ENCODE measurements at places on chromosomes 16 and 17.
A peak's percentile ranks its signal among the peaks of the same experiment; 100 is the strongest.

- no peak for DNase-seq
These were observed 24.5 kb downstream of the NPLOC4 start for GRCh38 chr17:81612172-81612970.

- DNase-seq = peak; percentile 85
These were observed 264.2 kb downstream of the SEC14L1 start for GRCh38 chr17:77404812-77405581.

GRCh38 chr16:9134739-9135138 lies 43.3 kb downstream of the HAPSTR1 start:
- peak; percentile 52 for DNase-seq

DNA sequence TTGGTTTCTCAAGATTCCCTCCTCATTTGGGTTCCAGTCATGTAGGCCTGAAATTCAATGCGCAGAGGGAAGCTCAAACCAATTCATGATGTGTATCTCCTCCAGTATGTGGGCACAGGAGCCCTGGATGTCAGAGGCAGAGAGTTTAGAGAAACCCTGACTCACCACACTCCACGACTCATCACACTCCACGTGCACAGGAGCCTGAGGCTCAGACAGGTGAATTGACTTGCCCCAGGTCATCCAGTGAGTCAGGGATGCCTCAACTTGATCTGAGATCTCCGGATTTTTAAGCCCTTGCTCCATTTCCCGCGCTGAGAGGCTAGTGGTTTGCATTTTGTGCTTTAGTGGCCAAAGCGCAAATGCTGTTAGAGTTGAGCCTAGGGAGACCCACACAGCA lies 183.9 kb downstream of the HAPSTR1 start:
- DNase-seq = no peak

- DNase-seq = no peak
These were observed 18.3 kb downstream of the COX11 start for GRCh38 chr17:54950116-54950515.

DNA sequence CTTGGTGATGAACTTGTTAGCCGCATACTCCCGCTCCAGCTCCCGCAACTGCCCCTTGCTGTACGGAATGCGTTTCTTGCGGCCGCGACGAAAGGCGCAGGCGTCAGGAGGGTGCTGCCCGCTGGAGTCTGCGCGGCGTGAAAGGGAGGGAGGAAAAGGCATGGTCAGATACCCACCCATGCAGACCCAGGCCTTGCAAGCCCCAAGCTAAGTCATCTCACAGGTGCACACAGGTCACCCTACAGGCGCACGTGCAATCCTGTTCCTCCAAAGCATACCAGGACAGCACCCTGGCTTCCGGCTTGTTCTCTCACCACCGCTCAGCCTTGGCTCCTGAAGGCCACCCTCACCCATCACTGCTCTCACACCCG lies 1.6 kb downstream of the HOXB13 start:
- no peak for DNase-seq

DNA sequence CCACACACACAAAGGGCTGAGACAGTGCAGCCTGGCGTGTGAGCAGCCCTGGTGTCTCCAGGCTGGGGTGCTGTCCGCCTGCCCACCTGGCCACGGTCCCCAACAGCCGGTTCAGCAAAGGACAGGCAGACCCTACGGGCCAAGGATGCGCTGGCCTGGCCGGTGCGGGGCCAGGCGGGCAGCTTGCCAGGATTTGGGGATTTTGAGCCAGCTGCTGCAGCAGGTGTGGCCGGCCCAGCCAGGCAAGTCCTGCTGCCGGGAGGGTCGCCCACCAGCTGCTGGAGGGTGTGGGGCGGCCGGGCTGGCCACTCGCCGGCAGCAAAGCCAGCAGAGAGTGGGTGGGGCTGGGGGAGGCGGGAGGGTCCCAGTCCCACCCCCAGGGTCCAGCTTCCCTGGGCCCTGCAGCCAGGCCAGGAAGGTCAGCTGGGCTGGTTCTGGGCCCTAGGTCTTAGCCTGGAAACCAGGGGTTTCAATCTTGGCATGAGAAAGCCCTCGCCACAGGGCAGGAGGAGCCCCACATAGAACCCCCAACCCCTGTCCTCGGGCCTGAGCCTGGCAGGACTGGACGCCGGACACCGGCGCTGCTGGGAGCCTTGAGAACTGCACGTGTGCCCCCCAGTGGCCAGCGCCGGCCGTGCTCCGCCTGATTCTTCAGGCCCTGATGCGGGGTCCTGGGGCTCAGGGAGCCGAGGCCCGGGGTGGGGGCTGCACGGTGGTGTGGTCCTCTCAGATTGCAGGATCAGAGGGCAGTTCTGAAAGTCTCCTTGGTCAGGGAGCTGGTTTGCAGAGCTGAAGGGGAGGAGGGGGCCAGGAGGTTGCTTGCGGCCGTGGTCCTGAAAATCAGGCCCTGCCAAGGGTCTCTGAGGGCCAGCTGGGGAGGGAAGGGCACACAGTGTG lies 17.6 kb upstream of the SSTR5 start:
- no peak for DNase-seq

DNA sequence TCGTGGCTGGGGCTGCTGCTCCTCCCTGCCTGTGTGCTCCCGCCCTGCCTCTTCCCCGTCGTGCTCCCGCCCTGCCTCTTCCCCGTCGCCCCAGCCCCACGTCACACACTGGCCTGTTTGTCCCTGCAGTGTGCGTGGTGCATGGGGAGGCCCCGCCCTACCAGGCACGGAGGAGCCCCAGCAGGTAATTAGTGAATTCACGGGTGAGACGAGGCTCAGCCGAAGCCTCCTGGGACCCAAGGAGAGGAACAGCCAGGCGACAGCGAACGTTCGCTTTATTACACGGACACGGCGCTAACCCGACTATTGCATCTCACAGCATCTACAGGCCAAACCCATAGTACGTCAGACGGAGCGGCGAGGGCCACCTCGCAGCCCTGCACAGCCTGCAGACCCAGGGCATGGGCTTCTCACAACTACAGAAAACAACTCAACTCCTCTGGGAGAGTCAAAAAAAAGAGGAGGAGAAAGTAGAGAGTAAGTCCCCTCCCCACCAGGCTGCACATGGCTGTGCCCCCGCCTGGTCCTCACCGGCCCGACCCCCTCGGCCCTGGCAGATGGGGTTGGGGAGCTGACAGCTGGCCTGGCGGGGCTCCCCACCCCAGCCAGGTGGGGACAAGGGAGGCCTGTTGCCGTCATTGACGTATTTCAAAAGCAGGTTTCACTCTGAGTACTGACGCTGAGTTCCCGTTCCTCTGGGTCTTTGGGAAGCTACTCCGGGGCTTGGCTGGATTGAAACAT lies 4.3 kb upstream of the PABPN1L start:
- peak; percentile 29 for DNase-seq

DNA sequence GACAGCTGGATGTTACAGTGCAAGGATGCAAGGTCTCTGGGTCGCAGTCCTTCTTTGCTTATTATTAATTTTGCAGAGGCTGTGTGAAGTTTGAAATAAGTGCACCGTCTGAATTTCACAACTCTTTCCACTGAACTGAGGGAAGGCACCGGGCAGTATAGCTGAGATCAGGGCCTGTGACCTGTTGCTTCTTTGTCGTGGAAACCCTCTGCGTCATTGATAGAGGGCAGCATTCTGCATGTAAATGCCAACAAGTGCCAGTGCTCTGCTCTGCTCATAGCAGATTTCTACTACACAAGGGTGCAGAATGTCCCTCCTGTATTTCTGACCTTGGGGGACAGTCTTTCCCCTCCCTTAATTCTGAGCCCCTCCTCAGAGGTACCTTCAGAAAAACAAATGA lies 26.0 kb downstream of the CD300LF start:
- DNase-seq = no peak

- no peak for DNase-seq
These were observed 113.0 kb downstream of the LITAF start for GRCh38 chr16:11473728-11474127.

DNA sequence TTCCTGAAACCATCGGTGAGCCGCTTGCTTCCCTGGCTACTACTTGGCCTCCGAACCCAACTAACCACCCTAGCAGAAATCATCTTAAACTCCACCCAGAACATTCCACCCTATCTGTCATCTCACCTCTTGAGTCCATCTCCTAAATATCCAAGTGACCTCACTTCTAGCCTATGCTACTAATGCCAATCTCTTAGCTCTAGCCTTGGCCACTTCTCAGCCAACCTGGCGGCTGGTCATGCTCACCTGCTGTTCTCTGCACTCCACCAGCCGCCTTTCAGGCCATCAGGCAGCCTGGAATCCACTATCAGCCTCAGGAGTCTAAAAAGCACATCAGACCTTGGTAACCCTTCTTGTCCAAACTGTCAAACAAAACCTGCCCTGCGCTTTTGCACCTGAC lies 11.9 kb upstream of the CYTH1 start:
- DNase-seq = no peak

GRCh38 chr17:69485901-69486643 lies 71.6 kb downstream of the MAP2K6 start:
- DNase-seq = no peak

GRCh38 chr17:8255499-8255898 lies 6.4 kb downstream of the PFAS start:
- no peak for DNase-seq

- DNase-seq = no peak
These were observed at the start of gene IRX3 for GRCh38 chr16:54286366-54287130. Gene IRX3, minus strand, starts transcription at chr16:54286787. Its CDS starts 737 bp downstream, at chr16:54286050.

DNA sequence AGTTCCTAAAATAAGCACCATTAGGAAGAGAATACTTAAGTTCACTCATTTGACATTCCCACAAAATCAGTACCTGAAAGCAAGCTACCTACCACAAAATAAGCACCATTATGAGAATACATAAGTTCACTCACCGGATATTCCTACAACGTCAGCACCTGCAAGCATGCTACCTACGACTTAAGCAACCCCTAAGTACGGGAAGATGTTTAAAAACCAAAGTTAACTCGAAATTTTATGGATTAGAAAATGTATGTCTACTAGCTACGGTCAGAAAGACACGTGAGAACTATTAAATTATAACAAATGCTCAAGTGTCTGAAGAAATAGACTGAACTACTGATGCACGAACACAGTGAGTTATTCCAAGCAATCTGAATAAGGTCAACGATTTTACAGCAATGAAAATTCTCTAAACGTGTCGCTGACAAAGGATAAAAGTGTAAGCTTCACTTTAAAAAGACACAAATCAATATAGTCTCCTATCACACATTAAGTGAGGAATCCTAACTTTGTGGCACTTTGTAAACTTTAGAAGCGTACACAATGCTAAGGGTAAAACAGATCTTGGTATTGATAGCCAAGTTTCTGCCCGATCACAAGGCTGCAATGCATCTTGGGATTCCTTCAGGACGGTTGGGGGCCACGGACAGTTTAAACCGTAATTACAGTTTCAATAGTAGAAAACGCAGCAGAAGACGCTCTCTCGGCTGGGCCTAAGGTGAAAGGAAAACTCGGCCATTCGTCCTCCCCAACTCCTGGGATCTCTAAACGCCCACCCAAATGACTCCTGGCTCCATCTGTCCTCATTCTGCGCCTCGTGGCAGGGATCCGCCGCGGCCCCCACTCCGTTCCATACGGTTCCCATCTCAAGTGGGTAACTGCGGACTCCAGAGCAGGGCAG lies 1.3 kb downstream of the GSPT1 start:
- no peak for DNase-seq

DNA sequence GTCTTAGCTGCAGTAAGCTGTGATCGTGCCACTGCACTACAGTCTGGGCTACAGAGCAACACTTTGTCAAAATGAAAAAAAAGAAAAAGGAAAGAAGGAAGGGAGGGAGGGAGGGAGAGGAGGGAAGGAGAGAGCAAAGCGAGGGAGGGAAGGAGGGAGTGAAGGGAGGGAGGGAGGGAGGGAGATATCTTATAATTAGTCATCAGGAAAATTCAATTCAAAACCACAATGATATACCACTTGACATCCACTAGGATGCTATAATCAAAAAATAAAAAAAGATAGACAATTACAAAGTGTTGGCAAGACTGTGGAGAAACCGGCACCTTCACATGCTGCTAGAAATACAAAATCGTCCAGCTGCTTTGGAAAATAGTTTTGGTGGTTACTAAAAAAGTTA lies 93.8 kb downstream of the CDC27 start:
- no peak for DNase-seq

GRCh38 chr16:52553322-52553721 lies 6.4 kb upstream of the TOX3 start:
- no peak for DNase-seq

- DNase-seq = no peak
These were observed 375.0 kb upstream of the RBFOX1 start for GRCh38 chr16:6957681-6958080.

DNA sequence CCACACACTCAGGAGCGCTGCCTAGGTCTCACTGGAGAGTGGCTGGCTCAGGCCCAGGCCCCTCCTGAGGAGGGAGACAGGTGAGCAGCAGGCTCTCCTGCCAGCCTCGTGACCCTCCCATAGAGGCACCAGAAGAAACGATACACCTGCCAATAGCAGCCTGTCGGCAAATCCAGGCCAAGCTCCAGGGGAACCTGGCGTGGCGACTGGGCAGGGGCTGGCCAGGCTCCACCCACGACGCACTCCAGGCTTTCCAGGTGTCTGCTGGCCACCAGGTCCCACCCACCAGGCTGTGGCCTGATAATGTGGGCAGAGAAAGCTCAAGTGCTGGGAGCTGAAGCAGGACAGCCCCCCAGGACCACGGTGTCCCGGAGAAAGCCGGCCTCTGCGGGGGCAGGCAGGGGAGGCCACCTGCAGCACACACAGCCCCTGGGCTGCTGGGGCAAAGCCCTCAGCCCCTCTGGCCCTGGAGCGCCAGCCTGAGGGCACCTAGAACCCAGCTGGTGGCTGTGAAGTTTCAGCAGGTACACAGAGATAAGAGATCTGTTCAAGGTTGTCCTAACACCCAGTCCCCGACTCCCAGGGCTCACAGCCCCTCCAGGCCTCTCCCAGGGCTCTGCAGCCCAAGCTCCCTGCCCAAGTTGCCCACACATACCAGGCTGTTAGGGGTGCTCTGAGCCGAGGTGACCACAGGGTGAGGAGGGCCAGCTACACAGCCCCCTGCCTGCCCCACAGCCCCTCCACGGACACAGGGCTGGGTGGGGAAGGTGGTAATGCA lies 2.4 kb downstream of the PGAP6 start:
- DNase-seq = no peak

- DNase-seq = no peak
These were observed 11.3 kb upstream of the RPL13 start for GRCh38 chr16:89549007-89549700.

DNA sequence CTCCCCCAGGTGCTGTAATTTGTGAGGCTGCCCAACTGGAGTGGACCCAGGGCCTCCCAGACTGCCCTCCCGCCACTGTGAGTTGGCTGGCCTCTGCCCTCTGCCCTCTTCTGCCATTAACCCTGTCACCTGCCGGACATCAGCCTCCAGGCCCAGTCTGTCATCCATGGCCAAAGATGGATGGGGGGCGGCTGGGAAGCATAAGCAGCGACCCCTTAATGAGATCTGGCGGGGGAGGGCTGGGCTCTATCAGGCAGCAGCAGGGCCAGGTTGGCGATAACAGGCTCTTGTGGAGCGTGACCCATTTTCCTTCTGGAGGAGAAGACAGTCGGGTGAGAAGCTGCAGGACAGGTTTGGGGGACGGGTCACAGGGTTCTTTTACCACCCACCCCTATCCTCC lies 25.3 kb downstream of the CDK5RAP3 start:
- DNase-seq = no peak

GRCh38 chr16:9308850-9309249 lies 217.4 kb downstream of the HAPSTR1 start:
- no peak for DNase-seq

DNA sequence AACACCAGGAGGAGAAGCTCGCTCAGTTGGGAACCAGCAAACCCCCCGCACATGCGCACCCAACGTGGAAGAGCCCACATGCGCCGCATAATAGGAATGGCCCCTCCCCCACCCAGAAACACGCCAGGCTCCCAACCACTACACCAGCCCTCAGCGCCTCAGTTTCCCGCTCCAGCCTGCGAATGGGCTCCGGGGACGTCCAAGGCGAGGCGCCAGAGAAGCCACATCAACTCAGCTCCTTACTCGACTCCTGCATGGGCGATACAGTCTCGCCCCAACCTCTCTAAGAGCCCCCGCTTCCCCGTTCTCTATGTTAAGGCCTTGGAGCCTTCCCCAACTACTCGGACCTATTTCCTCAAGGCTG lies 504 bp downstream of the SRSF1 start:
- peak; percentile 36 for DNase-seq

Data from naive B cell (primary cell).